ENCODE measurements at places on chromosomes 3 and 15. TPM values are rescaled to one million over a fixed set of nuclear protein-coding genes. Genes with fewer than 3 reads are reported as not detected.

SH3GL3 gene
- not detected for total RNA-seq

SNX22 gene
- total RNA-seq: 1.0 TPM

DNA sequence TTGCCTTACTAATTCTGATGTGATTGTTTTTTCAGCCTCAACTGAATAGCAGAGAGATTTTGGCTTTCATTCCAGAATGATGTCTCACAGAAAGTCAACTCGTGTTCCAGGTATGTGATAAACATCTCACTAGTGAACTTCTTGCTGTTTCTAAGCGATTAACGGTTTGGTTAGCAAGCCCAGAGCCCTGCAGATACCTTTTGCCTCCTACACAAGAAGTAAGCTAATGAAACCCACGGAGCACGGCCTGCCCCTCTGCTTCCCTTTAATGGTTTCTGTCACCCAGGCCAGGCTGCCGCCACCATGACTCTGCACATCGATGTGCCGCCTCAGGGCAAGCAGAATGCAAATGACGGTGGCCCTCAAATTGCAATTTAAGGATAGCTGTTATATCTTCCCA, 155.9 kb upstream of the ICE2 start:
- no peak for DNase-seq

GRCh38 chr3:150238048-150238802, 169.9 kb upstream of the TSC22D2 start:
- DNase-seq: no peak

DNA sequence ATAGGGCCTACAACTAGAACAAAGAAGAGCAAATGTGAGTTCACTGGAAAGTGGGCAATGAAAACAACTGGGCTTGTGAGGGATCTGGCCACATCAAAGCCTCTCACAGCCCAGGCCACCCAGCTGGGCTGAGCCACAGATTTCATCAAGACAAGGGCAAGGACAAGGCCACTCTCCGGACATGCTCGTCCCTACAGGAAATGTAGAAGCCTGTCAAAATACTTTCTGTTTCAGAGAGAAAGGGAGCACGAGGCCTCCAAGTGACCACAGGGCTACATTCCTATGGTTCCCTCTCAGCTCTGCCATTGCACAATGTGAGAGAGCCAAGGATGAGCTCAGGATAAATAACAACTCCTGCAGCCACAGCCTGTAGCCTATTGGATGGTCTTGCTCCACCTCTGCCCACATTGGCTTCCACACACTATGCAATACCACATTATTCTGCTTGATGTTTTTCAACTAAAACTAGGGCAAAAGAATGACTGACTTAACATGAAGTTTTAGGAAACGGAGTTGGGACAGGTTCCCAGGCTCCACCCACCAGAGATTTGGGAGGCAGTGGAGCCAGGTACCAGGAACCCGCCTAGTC, 12.1 kb downstream of the TBC1D2B start:
- peak; percentile 81 for DNase-seq

All from mucosa of gallbladder (tissue), 1 donor.